ENCODE measurements at places on chromosomes 6 and 20.
A peak's percentile ranks its signal among the peaks of the same experiment; 100 is the strongest.

GRCh38 chr6:51077821-51078518 is 259.3 kb downstream of the TFAP2B start:
- DNase-seq: no peak

- no peak for DNase-seq
Measured at GRCh38 chr6:142764311-142764710, 180.7 kb downstream of the HIVEP2 start.

GRCh38 chr6:119158057-119158848 is 79.8 kb upstream of the FAM184A start:
- no peak for DNase-seq

DNA sequence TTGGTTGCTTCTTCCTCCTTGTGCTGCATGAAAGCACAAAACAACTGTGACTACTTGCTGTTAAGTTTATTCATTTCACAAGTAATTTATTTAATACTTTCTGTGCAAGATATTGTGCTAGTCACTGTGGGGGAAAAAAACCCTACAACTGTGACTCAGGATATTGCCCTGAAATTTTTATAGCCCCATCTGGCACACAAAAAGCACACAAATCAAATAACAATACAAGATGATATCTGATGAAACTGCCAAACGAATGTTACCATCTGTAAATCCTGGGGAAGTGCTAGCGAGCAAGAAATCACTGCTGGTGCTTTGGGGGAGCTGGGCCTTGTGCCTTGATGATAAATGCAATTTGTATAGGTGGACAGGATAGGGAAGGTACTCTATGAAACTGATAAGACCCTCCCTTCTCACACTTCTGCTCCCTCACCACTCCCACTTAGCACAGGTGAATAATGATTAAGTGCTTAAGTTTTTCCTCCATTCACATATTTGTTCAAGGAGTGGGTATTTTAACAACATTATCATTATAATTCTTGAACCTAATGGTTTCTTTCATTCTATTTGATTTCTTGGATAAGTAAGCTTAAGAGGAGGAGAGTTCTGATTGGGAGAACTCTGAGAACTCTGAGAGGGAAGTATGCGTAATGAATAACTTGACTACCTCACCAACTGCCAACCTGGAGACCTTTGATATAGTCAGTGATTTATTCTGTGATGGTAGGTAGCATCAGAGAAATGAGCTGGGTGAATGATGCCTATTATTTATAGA is 115.3 kb downstream of the RTN4IP1 start:
- no peak for DNase-seq

- DNase-seq: no peak
Measured at GRCh38 chr6:36856277-36856676, 17.0 kb upstream of the CPNE5 start.

GRCh38 chr6:106315765-106316374 is 9.7 kb downstream of the ATG5 start:
- no peak for DNase-seq

GRCh38 chr20:37261714-37262113 is at the start of gene GHRH:
Gene GHRH (minus strand): TSS chr20:37261814. CDS start chr20:37256889, 4,925 bp downstream.
- DNase-seq: no peak

GRCh38 chr6:70118670-70119069 is 184.2 kb downstream of the COL9A1 start:
- no peak for DNase-seq

DNA sequence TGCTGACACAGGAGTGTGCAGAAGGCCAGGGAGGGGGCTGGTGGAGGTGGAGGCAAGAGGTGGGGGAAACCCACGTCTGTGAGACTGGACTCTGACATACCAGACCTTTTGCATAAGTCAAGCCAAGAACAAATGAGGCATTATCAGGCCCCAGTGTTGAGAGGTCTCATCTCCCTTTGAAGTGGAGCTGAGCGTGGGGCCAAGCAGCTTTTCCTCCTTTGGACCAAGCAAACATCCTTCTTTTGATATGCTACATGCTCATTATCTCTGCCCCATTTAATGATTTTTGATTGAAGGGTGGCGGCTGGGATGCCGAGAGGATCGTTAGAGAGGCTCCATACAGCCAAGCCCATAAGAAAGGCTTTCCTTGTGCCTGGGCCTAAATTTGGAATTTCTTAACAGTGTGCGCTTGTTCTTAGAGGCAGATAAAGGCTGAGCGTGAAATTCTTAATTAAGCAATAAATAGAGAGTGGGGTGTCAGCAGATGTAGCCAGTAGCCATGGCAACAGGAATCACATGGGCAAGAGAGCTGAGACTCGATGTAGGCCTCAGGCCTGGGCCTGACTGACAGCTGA is 244.5 kb downstream of the PKHD1 start:
- DNase-seq: no peak

DNA sequence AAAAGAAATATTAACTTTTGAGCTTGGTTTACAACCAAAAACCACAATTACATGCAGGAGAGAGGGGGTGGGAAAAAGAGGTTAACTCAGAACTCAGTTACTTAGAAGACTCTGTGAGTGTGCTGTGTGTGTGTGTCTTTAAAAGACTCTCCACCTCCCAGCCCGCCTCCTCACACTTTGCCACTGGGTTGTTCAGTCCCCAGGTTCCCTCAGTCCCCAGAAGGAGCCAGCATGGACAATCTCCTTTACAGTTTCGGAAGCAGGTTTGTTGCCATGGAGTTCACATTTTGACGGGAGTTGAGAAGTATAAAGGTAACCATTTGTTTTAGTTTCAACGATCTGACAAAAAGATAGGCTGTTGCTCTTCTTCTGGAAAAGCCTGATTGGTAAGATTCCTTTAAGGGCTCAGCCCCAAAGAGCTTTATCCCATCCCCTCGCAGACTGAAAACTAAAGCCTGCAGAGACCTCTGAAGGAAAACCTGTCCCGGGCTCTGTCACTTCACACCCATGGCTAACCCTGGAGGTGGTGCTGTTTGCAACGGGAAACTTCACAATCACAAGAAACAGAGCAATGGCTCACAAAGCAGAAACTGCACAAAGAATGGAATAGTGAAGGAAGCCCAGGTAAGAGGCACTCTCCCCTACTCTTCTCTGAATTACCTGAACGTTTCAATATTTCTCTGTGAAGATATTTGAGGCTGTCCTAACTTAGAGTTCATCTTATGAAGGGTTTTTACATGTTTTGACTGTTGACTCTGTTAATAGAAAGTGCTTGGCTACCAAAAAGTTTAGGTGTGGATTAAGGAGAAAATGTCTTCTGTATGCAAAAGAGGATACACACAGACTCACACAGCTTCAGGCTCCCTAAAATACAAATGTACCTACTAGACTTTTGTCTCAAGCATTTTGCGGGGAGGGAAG is at the start of gene SPTLC3:
SPTLC3 (plus strand) TSS at position 212 of the 921 bp plus-strand sequence; CDS start at position 508, 296 bp downstream.
- DNase-seq: peak; percentile 38

DNA sequence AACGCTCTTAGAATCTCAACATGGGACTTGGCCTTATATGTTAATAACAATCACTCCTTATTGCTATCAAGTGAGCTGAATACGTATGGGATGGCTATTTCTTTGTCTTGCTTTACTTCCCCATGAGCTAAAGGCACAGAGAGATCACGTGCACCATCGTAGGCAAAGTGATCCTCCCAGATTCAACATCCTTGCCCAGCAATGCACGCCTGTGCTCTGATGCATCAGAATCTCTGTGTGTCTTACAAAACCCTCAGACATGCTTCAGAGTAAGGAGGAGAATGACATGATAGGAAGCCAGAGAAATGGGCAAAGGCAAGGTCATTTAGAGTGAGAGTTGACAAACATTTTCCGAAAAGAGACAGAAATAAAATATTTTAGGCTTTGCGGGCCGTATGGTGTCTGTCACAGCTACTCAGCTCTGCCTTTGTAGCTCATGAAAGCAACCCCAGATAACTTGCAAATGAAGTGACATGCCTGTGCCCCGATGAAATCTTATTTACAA is 277.6 kb upstream of the CDH4 start:
- DNase-seq: no peak

DNA sequence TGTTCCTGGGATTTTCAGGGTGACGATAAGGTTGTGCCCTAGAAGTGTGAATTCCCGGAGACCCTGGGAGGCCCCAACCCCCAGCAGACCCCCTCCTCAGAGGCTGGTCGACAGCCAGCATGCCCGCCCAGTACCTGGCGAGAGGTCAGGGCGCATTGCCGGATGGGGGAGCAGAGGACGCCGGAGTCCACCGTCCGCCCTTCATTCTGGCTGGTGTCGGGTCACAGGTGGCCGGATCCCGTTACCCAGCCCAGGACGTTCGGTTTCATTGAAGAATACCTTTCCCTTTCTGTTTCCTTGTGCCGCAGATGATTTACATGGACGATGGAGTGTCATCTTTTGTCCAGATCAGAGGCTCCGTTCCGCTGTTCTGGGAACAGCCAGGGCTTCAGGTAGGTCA is 61.3 kb downstream of the SYNJ2 start:
- no peak for DNase-seq

- DNase-seq: no peak
Measured at GRCh38 chr6:139361211-139361610, 13.2 kb downstream of the CITED2 start.

- DNase-seq: peak; percentile 65
Measured at GRCh38 chr6:159973951-159974350, 5.1 kb downstream of the IGF2R start.

DNA sequence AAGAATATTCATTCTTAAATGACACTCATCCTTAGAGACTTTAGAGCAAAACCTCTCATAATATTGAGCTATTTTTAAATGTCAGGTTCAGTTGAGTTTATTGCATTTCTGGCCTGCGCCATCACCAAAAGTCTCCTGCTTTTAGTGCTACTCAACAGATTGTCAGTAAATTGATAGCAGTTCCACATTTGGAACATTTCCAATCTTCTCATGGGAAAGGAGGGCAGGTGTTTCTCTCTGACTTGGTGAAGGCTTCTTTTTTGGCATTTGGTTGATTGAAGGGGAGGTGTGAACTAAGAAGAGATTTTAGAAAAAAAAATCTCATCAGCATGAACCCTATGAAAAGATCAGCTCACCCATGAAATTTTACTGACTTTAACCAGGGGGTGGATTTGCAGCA is 125.9 kb upstream of the INSM1 start:
- no peak for DNase-seq

DNA sequence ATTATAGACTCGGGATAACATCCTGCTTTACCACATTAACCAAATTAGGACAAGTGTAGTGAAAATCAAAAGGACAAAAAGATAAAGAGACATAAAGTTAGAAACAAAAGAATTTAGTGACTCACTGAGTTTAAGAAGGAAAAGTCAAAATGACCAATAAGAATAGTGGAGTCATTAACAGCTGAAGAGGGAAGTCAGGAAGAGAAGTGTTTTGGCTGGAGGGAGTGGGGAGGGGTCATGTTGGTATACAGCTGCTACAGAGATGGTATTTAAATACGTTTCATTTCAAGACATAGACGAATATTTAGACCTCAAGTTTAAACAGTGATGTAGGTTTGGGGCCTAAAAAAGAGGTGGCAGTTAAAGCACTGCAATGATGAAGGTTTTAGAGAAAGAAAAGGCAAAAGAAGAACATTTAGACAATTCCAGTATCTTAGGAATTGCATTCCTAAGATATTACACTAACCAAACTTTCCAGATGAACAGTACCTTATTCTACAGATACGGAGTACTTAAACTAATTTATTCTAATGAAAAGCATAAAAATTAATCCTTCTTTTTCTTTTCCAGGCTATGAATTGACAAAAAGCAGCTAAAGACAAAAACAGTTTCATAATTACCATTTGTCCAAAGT is 10.6 kb downstream of the FKBP5 start:
- DNase-seq: no peak

DNA sequence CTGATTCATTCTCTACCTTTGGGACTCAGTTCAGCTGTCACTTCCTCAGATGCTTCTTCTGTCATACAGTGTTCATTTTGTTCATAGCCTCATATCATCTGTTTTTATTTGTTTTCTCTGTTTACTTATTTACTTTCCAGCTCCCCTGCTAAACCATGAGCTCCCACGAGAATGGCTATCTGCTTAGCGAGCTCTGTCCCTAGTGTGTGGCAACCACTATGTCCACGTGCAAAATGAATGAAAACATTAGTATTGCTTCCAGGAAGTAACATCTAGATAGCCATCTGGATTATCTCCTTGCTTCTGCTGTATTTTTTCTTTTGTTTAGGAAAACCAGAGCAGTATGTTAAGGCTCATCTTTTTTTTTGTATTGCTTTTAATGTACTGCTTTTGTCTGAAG is 417.0 kb upstream of the SLC35B3 start:
- DNase-seq: no peak

GRCh38 chr20:61763740-61764400 is 301.8 kb downstream of the TAF4 start:
- no peak for DNase-seq

DNA sequence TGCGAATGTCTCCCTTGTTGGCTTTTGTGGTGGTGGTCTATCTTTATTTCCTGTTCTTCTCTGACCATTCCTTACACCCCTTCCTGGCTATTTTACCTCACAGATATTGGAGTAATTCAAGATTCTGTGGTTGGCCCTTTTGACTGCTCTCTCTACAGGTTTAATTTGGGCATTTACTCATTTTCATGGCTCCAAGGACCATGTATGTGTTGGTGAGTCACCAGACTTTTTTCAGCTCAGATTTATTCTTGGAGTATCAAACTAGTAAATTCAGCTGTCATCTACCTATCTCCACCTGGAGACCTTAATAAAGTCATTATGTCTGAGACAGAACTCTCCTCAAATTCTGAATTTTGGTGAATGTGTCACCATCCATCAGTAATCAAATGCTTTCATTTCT is 15.5 kb downstream of the RNF146 start:
- no peak for DNase-seq

DNA sequence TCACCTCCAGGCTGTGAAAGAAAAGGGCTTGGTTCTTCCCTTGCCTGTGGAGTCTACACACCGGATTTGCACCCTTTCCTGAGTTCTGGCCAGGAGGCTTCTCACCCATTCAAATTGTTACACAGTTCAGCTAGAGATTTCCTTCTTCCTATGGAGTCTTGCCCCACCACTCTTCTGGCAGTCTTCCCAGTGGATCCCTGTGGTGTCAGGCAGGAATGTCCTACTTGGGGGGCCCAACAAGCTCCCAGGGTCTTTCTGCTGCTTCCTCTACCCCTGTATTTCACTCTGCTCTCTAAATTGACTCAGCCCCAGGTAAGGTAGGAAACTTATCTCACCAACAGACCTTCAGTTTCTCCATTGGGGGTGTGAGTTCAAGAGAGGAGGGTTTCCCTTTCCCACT is 14.0 kb upstream of the CST9L start:
- DNase-seq: no peak

DNA sequence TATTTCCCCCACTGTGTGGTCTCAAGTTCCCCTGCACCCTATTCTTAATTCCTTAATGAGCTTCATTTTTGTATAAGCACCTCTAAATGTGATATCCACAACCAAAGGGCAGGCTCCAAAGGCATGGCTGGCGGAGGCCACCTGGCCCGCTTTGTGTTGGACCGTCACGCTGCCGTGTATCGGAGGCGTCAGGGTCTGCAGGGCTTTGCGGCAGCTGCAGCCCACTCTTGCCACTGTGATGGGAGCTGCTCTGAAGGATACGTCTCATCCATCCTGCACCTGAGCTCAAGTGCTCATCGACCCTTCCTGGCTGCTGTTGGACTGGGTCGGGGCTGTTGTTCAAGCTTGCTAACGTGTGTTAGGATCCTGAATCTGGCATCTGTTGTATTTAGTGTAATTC is 177.6 kb downstream of the ARID1B start:
- no peak for DNase-seq

All from SW480 (cell line).